ENCODE measurements at places on chromosomes 7 and 10.

GRCh38 chr10:89163265-89163995, 43.7 kb downstream of the CH25H start:
- DNase-seq = no peak

DNA sequence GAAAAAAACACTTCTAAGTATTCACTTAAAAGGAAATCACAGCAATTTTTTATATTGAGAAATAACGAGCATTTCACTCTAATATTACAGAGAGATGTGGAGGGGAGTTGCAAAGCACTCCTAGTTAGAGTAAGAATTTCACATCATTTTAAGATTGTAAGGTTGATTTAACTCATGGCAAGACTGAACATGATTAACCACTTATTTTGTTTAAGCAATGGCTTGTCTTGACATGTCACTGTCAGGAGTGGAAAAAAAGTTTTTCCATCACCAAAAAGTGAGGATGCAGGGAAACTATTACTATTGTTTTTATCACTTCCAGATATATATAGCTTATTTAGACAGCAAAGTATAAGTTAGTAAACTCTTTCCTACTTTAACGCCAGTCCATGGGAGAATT, 27.1 kb downstream of the CD36 start:
- DNase-seq = no peak

DNA sequence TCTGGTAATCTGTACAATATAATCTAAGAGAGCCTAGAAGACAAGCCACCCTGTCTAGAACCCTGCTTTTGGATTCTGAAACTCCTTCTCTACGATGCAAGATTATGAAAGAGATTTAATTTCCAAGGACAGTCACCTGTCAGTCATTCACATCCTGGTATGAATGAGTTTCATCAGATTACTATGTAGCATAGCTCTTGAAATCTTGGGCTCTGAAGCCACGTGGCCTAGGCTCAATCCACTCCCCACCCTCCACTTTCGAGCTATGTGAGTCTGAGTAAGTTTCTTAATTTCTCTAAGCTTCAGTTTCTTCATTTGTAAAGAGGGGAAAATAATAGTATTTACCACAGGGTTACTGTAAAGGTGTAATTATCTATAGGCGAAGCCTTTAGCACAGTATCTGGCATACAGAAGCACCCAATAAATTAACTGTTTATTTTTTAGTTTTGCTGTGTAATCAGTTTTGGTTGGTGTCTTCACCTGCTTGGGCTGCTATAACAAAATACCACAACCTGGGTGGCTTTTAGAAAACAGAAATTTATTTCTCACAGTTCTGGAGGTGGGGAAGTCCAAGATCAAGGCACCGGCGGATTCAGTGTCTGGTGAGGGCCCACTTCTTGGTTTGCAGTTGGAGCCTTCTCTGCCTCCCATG, 71.3 kb downstream of the MYOF start:
- DNase-seq = no peak

DNA sequence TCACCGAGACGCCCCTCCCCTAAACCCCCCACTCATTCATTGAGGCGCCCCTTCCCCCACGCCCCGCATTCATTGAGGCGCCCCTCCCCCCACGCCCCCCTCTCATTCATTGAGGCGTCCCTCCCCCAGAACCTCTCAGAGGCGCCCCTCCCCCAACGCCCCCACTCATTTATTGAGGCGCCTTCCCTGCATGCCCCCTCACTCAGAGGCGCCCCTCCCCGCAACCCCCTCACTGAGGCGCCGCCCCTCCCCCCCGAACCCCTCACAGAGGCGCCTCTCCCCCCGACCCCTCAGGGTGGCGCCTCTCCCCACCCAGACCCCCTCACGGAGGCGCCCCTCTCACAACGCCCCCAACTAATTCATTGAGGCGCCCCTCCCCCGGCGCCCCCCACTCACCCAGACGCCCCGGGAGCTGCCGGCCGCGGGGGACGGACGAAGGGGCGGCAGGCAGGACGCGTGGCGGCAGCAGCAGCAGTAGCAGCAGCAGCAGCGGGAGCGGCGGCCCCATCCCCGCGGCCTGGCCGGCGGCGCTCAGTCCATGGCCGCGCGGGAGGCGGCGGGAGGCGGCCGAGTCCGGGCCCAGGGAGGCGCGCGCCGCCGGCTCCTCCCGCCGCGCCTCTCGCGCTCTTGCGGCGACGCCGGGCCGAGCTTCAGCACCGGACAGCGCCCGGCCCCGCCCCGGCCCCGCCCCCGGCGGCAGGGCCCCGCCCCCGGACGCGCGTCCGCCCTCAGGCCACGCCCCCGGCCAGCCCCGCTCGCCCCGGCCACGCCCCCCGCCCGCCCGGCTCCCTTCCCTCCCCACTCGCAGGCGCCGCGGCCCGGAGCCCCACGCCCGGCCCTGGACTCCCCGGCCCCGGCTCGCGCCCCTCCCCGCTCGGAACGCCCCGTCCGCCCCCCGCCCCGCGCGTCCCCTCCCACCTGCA, at the start of gene PTPRN2:
PTPRN2 (minus strand) TSS at position 662 of the 923 bp plus-strand sequence.
- DNase-seq = no peak

- no peak for DNase-seq
Measured at GRCh38 chr10:10967029-10967428, 50.6 kb upstream of the CELF2 start.

DNA sequence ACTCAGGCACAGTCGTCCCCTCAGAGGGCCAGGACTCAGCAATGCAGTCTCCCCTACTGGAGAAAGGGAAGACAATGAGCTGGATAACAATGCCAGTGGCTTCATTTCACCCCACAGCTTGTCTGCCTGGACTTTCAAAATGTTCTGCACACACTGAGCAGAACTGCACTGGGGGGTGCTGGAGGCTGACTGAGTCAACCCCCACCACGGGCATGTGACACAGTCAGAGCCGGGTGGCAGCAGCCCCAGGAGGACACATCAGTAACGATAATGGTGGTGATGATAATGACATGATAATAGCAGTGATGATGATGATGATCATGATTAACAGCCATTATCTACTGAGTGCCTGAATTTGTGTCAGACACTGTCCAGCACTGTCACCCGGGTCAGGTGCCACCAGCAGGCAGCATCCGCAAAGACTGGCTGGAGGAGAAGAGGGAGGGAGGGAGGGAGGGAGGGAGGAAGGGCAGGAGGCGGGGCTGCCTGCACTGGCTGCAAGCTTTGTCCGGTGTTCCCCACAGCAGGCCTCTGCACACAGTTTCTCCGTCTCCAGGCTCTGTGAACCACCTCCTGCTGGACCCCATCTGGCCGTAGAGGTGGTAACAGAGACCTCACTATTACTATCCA, 67.4 kb downstream of the PLXNA4 start:
- no peak for DNase-seq

GRCh38 chr10:122515022-122515424, 45.5 kb upstream of the DMBT1 start:
- DNase-seq = no peak

DNA sequence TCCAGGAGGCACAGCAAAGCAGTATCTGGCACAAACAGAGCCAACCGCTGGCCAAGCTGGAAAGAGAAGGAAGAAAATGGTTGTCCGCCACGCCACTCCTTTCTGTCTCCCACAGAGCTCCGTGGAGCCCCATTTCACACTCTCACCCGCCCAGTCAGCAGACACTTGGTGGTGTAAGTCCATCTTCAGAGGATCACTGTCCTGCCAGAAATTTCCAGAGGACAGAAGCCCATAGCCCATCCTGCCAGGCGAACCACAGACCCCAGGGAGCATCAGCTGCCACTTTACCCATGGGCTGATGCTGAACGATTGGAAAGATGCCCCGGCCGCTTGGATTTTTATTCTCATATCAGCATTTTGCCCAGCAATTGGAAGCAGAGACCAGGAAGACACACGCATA, 144.7 kb upstream of the LYZL2 start:
- no peak for DNase-seq

GRCh38 chr7:150381096-150381495, 2.0 kb downstream of the ZNF775 start:
- no peak for DNase-seq

- DNase-seq = no peak
Measured at GRCh38 chr10:79340646-79341244, 6.5 kb upstream of the PPIF start.

GRCh38 chr10:108039821-108040584, 875.5 kb upstream of the SORCS1 start:
- no peak for DNase-seq

DNA sequence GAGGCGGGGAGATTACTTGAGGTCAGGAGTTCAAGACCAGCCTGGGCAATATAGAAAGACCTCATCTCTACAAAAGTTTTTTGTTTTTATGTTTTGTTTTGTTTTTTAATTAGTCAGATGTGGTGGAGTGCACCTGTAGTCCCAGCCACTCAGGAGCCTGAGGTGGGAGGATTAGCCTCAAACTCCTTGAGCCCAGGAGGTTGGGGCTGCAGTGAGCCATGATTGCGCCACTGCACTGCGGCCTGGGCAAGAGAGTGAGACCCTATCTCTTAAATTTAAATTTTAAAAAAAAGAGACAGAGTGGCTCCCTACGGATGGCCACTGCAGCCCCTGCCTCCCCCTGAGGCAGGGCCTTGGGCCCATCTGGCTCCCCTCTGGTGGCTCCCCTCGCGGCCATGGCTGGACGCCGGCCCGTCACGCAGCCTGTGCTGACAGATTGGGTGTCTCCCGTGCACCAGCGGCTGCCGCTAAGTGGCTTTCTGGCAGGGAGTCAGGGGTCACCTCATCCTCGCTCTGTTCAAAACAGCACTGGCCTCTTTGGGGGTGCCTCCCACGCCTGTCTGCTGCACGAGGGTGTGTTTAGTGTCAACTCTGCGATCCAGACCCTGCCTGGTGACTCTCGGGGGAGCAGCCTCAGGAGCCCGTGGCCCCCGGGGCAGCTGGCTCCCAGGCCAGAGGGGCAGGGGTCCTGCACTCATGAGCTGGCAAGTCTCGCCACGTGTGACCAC, 44.4 kb upstream of the ELN start:
- no peak for DNase-seq

- no peak for DNase-seq
Measured at GRCh38 chr10:13483073-13483472, 45.7 kb downstream of the BEND7 start.

- no peak for DNase-seq
Measured at GRCh38 chr10:101236376-101237080, 7.3 kb upstream of the LBX1 start.

DNA sequence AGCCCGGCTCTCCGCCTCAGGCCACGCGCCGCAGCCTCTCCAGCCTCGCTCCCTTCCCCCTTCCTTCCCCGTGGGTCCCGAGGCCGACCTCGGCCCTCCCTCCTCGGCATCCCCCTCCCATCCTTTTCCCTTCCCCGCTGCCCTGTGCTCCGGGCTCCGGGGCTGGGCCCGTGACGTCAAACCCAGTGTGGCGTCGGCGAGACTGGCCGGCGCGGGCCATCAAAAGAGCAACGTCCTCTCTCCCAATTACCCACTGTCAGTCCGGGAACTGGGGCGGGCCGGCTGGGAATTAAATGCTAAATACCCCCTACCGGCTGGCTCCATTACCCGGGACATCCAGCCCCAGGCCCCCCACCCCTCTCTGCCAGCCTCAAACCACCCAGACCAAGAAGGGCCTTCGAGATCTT, 2.6 kb upstream of the GATA3 start:
- no peak for DNase-seq

DNA sequence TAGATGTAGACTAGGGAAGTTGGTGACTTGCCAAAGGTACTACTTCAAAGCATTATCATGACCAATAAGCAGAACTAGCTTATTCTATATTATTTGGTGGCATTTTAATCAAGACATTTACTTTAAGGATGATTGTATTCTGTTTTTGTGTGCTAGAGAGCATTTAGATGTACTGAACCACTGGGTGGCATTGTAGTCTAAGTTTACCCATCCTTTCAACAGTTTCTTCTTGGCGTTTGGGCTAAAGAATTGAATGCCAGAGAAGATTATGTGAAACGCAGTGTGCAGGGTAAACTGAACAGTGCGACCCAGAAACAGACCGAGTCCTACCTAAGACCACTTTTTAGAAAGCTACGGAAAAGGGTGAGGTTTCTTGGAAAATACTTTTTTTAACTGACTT, 26.8 kb downstream of the PRPF18 start:
- no peak for DNase-seq

GRCh38 chr10:67779465-67780203, 58.4 kb downstream of the DNAJC12 start:
- no peak for DNase-seq

DNA sequence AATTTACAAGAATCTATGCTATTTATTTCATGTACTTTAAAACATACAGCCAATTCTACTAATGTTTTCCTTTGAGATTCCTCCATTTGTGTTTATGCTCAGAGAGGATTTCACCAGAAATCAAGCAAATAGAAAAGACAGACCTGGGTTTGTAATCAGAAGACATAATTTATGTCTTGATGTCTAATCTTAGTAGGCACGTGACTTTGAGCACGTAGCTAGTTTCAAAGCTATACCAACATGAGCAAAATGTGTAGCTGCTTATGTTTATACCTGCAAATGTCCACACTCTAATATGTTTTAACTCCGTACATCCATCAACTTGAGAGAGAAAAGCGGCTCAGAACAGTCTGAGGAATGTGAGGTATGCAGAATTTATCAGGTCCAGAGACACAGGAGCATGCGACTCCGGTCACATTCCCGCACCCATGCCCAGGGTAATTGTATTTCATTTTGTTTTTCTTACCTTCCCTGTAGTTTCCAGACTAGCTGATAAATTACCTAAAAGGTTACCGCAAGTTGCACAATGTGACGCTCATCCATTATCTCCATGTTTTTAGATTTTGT, 40.0 kb downstream of the SVOPL start:
- no peak for DNase-seq

- DNase-seq = no peak
Measured at GRCh38 chr7:107118109-107118900, 50.5 kb upstream of the HBP1 start.

- DNase-seq = no peak
Measured at GRCh38 chr10:1896153-1896552, 158.8 kb upstream of the ADARB2 start.

GRCh38 chr7:24728503-24729364, 28.5 kb downstream of the GSDME start:
- no peak for DNase-seq

DNA sequence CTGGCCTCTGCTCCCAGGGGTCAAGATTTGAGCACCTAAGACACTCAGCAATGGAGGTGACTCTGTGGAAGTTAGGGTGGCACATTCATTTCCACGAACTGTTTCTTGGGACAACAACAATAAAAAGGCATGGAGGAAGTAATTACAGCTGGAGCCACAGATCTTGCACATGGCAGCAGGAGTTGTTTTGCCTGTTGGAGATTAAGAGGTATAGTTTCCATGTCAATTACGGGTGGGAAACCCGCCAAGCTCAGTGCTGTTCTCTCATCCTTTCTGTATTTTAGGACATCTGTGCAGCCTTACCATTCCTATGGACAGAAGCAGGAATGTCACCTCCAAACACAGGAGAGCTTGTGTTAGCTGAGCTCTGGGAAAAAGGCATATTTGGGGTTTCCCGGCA, 201.2 kb downstream of the SNX10 start:
- DNase-seq = no peak

GRCh38 chr7:144513334-144513733, 109.8 kb upstream of the NOBOX start:
- no peak for DNase-seq

DNA sequence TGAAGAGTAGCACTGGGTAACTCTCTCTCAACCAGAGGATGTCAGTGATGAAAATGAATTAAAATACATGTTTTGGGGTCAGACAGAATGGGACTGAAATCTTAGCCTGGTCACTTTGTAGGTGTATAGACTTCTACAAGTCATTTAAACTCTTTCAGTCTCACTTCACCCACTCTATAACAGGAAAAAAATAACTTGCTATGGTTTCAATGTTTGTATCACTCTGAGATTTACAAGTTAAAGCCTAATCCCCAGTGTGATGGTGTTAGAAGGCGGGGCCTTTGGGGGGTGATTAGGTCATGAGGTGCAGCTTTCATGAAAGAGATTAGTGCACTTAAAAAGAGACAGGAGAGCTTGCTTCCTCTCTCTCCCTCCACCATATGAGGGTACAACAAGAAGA, 134.8 kb downstream of the INHBA start:
- no peak for DNase-seq

All from BJ (cell line).